ENCODE measurements at places on chromosomes 5 and 9.

DNA sequence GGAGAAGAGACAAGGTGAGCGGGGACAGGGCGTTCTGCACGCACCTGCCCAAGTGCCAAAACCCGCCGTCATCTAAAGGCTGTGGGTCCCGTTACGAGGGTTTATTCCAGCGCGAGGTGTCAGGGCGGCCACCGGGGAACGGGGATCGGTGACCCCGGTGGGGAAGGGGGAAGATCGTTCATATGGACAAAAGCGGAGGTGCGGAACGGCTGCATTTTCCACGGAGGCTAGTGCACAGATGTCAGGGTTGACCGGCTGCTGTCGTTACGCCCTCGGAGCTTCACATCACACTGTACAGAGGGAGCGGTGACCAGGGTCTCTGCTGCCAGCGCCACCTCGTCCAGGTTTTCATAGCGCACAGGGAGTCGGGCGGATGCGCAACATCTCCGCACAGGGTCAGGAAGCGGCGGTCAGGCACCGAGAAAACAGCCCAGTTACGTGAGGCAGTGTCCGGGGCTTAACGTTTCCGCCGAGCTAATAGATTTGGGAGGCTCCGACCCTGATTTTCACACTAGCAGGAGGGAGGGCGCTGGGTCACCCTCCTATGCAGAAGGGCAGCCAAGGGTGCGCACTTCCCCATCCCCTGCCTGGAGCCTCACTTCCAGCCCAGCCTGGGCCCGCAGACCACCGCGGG is 13.5 kb downstream of the BTNL9 start:
- no peak for DNase-seq

DNA sequence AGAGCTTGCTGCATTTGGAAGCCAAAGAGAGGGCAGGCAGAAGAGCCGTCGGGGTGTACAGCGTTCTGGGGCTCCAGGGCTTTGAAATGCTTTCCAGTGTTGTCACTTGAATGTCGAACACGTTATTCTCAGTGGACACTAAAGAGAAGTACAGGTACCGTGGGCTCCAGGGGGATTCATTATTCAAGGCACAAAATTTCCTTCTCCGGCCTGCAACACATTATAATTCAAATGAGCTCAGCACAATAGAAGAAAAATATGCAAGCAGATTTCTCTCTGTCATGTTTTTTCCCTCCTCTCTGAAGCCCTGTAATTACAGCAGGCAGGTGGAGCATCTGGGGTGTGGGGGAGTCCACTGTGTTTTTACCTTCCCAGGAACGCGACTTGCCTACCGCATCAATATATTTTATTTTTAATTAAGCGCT is 293.1 kb downstream of the ZSWIM6 start:
- DNase-seq = no peak

- DNase-seq = no peak
Observed at GRCh38 chr5:181059297-181060230, 19.5 kb downstream of the BTNL9 start.

- DNase-seq = no peak
Observed at GRCh38 chr9:90774071-90774470, 27.5 kb upstream of the SYK start.

- no peak for DNase-seq
Observed at GRCh38 chr9:22742401-22742800, 295.8 kb downstream of the DMRTA1 start.

GRCh38 chr5:135323227-135323626 is 75.8 kb downstream of the MACROH2A1 start:
- no peak for DNase-seq

- DNase-seq = no peak
Observed at GRCh38 chr5:51380603-51381207, 2.5 kb upstream of the ISL1 start.

- DNase-seq = peak; percentile 25
Observed at GRCh38 chr5:32092938-32093812, 80.9 kb downstream of the GOLPH3 start.

DNA sequence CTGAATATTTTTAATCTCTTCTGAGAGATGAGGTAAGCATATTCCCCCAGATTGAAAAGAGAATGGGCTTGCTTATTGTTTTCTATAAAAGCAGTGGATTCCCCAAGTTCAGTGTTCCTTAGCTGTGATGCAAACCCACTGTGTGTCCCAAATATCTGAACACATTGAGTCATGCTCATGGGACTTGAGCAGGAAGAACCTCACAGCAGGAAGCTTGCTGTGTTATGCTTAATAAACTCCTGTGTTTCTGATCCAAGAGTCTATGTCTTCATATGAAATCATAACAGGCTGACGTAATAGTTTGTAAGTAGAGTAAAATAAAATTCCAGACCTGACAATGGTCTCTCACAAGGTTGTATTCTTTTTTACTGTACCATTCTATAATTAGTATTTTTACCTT is 24.8 kb upstream of the LOX start:
- no peak for DNase-seq

DNA sequence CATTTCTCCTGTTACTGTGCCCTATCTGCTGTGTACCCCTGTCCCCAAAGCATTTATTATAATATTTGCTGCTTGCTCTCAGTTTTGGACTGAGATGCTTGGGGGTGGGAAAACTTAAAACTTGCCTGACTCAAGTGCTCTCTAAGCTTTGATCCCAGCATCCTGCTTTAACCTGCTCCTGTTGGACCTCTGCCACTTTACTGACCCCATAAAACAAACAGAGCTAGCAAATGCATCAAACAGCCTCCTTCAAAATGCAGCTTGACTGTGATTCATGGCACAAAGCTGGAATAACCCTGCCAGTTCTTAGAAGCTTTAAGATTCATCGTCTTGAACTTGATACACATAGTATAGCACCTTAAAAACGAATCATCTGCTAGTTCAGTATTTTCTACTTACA is 212.5 kb downstream of the DEPDC1B start:
- DNase-seq = no peak

DNA sequence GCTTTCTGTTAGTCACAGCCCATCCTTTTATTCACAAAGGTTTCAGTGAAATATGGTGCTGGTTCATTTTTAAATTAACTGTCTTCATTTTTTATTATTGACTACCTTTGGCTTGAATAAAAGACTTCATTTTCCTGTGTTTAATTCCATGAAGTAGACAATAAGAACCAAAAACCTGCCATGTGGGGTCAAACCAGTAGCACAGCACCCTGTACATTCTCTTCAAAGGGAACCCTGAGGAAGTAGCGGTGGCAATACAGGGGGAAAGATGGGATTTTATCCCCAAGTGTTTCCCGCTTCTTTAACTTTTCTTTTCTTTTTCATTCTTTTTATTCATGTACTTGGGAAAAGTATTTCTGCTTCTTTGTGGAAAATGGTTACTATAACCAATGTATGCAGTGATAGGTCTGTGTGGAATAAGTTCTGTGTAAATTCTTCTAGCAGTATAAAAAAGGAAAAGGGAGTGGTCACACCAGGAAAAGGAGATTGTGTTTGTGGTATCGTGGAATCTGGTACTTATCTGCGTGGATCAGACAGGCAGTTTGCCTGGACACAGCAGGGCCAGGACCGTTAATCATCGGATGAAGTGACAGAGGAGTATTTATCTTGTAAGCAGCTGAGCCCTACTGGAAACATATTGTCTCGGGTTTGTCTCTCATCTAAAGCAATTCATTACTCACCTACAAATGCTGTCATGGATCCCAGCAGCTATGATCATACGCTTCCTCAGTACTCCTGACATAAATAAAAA is 94.2 kb downstream of the PPIC start:
- no peak for DNase-seq

DNA sequence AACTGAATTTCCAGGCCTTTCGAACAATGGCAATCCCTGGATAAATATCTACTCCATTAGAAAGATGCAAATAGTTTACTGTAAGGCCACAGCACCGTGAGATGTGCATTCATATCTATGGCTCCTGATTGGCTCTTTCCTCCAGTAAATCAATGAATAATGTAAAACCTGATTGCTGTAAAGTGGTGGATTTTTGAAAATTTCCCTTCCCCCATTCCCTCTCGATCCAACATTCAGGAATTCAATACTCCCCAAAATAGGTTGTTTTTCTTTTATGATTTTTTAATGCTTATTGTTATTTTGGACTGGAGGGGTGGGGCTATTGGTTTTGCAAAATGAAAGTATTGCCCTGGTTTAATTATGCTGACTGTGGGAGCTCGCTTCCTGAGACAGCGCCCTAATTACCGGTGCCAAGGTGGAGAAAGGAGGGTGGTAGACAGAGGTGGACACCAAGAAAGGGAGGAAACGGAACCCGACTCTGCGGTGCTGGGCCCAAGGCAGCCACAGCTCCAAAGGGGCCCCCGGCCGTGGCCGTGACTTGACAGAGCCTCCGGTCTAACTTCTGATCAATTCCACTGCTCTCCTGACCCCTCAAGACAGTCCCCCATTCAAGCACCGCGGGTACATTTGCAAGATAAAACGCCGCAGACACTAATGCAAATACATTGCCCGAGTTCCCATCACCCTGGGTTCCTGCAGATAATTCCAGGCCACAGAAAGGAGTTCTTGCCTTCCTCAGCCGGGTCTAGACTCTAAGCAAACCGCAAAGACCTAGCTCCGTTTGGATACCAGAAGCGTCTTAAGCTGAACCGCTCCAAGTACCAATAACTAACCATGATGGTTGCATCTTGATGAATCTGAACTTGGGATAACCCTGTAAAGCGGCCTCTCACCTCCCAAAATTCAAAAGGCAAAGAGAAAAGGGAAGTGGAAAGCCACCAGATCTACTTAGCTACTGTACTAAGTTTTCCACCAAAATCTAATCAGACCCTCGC is 211.2 kb downstream of the MEF2C start:
- no peak for DNase-seq

DNA sequence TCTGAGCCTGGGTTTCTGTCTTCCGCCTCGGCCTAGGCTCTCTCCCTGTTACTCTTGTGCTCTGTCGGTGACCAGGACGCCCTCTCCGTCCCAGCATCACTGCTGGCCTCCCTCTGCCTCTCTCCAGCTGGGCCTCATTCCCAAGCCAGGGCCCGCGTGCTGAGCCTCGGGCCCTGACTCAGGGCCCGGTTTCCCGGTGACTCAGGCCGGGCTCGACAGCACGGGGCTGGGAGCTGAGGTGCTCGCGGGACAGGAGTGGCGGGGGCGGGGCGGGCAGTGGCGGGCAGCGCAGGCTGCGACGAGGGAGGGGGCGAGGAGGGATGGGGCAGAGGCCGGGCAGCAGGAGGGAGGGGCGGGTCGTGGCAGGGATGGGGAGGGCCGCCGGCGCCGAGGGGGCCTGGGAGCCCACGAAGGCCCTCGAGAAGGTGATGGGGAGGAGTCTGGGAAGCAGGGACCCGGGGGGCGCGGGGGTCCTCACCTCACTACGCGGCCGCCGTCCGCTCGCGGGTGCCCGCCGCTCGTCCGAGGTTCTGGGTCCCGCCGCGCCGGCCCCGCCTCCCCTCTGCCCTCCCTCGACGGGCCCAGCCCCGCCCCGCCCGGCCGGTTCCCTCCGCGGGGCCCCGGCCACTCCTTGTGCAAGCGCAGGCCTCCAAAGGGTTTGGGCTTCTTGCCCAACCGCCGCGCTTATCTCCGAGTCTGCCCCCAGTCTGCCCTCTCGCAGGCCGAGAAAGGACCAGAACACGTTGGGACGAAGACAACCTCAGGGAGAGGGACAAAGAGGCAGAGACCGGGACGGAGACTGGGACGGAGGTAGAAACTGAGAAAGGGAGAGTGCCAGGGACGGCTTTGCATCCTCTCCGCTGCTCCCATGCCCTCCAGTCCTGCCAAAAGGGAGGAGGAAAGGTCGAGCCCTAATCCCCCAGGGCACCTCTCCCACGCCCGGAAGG is at the start of gene ARAP3:
TSS of gene ARAP3 (minus strand) at position 536 of the 947 bp plus-strand sequence. CDS start 1,744 bp downstream, outside the sequence.
- no peak for DNase-seq

GRCh38 chr9:4691795-4692194 is 12.4 kb downstream of the CDC37L1 start:
- DNase-seq = no peak

DNA sequence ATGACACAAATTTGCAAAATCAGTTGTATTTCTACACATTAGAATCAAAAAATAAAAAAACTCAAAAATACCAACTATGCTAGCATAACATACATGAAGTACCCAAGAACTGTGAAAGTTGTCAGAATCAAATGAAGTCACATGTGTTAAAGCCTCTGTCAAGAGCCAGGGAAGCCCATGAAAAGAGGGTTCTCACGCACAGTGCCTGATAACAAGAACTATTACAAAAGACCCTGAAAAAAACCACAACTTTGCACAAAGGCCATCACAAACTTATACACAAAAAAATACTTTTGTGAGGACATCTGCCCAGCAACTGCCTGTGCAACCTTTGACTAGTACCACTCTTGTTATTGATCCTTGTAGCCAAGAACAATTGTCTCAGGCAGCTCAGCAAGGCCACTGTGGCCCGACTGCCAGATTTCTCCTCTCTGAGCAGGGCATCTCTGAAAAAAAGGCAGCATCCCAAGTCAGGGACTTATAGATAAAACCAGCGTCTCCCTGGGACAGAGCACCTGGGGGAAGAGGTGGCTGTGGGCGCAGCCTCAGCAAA is 28.9 kb upstream of the HNRNPA0 start:
- DNase-seq = no peak

DNA sequence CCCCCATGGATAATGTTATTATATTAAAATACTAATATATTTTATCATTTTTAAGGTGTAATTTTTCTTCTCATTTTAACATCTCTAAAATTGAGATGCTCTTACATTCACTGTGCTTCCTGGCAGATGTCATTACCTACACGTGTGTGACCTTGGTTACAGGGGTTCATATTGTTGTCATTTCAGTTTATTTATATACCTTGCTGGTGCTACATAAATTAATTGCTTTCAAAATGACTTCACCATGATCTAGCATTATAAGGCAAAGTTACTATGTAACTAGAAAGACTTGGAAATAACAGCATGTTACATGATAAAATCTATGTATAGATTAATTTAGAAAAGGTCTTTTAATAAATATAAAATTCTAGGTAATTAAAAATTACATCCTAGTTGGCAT is 60.9 kb downstream of the ARHGEF28 start:
- DNase-seq = no peak

DNA sequence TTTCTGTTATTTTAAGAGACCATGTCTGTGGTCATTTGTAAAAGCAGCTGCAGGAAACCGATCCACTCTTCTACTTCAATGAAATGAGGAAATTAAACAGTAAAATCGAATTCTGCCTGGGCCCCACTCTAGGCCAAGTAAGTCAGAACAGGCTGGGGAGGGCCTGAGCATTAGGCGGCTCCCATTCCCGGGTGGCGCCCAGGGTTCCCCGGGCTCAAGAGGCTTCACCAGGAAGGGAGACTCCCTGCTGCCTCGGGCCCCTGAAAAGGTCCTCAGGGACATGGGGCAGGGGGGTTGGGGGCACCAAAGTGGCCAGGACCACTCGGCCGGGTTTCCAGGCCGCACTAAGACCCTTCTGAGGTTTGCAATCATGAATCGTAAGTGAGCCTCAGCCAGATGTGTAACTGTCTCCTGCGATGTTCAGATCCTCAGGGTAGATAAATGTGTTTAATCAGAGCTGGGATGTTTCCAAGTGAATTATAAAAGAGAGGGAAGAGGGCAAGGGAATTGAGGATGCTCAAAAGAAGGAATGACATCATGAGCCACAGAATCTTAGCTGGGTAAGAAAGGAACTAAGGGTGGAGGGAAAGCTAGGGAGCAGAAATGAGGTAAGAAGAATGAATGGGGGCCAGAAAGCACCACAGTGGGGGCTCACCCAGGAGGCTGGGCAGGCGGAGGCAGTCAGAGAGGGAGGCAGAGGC is 24.6 kb downstream of the MED10 start:
- DNase-seq = no peak

- DNase-seq = no peak
Observed at GRCh38 chr5:173638126-173639040, 21.9 kb upstream of the BOD1 start.
